ENCODE measurements at places on chromosomes 4 and X.

GRCh38 chr4:2981256-2981819 lies 18.0 kb downstream of the GRK4 start:
- DNase-seq = no peak

DNA sequence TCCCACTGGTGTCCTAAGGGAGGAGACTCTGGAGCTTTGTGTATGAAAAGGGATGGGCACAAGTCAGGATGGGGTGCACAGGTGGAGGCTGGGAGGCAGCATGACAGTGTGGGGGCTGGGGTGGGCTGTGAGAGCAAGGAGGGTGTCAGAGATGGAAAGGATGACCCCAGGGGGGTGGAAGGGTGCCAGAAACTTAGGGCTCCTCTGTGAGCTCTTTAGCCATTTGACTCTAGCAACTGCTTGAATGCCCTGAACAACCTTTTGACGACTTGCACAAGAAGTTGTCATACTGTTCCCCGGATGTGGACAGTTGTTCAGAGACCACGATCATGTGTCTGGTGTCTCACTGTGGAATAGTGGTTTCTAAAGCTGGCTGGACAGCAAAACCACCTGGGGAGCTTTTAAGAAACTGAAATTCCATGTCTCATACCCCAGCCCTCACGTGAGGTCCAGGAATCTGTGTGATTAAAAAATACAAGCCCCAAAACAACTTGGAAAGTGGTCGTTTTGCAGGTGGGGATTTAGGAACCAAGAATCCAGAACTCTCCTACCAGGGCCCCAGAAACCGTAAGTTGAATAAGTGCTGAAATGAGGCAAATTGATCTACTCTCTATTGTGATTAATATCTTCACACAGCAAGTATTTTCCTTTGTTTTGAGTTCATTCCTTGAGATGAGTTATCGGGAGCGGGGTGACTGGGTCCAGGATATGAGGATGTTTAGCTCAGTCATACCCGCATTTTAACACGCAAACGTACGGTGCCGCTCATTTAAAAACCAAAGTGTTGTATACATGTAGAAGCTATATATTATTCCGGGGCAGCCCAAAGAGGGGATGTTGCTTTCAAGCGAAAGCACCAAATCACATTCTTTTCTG lies 3.4 kb downstream of the RHOH start:
- DNase-seq = no peak

- DNase-seq = no peak
Observed at GRCh38 chr4:26060286-26060685, 146.3 kb downstream of the SMIM20 start.

DNA sequence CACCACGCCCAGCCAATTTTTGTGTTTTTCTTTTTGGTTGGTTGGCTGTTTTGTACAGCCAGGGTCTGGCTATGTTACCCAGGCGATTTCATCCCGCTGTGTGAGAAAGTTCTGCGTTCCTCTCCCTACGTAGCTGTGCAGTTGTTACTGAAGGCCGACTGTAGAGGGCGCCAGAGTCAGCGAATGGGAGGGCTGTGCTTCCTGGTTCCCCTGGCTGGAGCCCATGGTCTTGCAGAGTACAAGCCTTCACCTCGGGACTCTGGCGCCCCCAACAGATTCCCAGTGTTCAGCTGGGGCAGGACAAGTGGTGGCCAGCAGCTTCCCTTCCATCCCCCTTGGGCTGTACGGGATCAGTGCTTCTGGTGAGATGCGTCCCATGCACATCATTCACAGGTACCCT lies 5.6 kb upstream of the CT45A1 start:
- no peak for DNase-seq

DNA sequence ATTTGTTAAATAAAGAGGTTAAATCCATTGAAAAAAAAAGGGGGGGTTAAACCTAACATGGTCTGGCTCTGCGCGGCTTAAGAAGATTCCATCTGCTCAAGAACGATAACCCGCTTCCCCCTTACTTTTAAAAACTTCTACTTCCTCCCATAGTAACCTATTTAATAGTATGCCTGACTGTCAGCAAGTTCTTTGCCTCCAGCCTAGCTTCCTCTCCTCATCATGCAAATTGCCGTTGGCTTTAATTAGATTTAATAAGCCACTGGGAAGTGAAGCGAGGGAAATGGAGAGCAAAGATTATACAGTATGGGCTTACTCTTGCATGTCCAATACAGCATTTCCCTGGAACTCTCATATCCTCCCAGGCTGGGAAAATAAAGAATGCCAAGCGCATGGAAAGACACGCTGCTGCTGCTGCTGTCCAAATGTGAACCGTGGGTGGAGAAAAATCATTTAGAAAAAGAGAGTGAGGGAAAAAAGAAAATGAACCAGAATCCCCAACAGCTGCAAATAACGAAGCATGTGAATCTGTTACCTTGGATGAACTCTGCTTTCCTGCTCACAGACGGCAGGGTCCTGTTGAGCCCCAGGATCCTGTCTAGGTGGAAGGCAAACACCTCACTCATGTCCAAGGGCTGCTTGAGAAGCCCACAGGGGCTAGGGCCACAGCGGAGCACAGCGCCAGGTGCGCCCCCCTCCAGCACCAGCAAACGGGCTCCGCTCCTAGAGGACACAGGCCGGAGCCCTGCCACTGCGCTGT lies 2.7 kb downstream of the GASK1B start:
- DNase-seq = no peak

- no peak for DNase-seq
Observed at GRCh38 chr4:130336585-130337217, 1240.7 kb downstream of the C4orf33 start.

GRCh38 chrX:16786791-16787735 lies 797 bp downstream of the TXLNG start:
- peak; percentile 5 for DNase-seq

GRCh38 chr4:2968381-2968780 lies 5.0 kb downstream of the GRK4 start:
- DNase-seq = no peak

GRCh38 chr4:136713140-136713539 lies 819.2 kb downstream of the PCDH18 start:
- DNase-seq = no peak

DNA sequence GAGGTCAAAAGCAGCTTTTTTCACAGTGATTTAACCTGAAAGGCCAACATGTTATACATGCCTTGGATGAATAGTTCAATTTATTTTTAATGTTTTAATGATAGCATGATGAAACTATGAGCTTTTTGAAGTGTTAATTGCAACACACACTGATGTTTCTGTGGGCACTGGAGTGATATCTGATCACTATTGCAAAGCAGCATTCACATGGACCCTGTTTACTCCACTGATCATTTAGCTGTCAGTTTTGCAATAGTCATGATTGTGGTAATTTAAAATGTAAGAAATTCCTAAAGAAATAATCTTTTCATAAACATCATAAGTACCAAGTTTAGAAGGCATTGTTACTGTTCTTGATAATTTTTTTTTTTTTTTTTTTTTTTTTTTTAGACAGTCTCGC lies 74.1 kb downstream of the ARSJ start:
- DNase-seq = no peak

- no peak for DNase-seq
Observed at GRCh38 chr4:126479709-126480108, 1153.0 kb upstream of the INTU start.

- no peak for DNase-seq
Observed at GRCh38 chr4:189385098-189385497, 555.6 kb upstream of the FRG1 start.

- no peak for DNase-seq
Observed at GRCh38 chrX:38627683-38628082, 66.3 kb downstream of the TSPAN7 start.

- no peak for DNase-seq
Observed at GRCh38 chr4:2846172-2846571, 2.5 kb downstream of the ADD1 start.
